EH (cell line): ENCODE measurements at places on chromosomes 1 and 21.

DNA sequence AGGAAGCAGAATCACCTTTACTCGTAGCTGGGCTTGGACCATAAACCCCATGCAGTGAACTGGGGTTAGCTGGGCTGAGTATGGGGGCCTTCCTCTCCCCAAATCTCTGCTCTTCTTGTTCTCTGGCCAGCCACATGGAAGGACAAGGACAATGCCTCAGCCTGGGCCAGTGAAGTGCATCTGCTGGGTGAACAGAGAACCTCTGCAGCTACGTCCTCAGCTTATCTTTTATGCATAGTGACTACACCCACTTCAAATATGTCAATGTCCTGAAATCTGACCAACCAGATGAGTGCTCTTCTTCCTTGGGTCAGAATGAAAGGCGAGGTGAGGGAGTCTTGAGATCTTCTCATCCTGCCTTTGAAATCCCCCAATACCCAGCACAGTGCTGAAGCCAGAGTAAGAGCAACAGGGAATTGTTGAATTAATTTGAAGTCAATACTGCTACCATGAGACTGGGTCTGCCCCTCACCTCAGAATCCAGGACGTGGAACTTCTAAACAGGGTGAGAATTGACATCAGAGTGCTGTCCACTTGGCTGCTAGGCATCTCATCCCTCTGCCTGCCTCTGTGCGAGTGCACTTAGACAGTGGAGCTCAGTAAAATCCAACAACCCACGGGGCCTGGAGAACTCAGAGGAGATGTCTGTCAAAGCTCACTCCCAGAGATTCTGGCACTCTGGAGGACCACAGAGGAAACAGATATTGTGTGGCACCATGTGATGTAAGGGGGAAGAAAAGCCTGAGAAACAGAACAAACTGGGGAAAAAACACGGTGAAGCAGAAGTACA is 99.0 kb downstream of the IER5 start:
- DNase-seq, result no peak

DNA sequence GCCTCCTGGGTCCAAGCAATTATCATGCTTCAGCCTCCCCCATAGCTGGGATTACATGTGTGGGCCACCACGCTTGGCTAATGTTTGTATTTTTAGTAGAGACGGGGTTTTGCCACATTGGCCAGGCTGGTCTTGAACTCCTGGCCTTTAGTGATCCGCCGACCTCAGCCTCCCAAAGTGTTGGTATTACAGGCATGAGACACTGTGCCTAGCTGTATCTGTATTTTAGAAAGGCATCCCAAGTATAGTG is 69.3 kb downstream of the NKAIN1 start:
- no peak for DNase-seq

- DNase-seq, result no peak
Observed at GRCh38 chr1:228544021-228544850, 57.1 kb downstream of the RNF187 start.

DNA sequence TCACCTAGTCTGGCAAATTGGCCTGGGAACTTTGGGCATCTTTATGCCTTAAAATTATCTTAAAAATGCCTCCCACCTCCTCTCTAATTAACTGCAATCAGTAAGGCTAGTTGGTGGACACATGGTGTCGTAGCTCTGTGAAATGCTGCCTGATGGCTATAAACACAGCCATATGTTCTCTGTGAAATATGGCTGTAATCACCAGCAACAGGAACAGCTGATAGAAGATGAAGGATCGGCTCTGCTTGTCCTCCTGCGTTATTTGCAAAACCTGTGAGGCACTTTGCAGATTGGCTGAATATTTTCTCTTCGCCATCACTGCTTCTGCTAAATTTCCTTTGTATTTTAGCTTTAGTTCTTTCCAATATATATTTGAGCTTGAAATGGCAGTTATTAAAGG is 419.6 kb downstream of the RWDD3 start:
- DNase-seq, result no peak

DNA sequence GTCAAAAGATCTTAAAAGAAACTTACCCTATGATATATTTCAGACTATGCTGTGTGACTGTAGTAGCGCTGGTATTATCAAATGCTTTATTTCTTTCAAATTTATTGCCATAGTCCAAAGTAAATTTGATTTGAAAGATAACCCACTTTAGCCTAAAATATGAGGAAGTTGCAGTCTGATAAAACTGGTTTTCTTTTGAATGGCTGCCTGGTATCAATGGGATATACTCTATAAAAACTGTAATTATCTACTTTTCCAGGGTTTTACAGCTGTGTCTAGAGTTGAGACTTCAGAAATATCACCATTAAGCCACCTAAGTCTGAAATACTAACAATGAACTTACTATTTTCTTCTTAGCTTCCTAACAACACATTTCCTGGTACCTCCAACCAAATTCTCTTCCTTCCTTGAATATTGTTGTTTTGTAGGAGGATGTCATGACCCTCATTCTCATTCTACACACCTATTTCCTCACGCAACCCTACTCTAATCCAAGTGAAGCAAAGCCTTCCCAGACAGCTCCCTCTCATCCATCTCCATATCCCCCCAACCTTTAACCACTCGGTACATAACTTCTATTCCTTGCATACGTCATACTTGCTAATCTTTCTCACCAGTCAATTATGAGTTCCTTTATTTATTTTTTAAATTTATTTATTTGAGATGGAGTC is 17.0 kb downstream of the KDM5B start:
- DNase-seq, result no peak

GRCh38 chr1:67839826-67840225 is 6.6 kb upstream of the GNG12 start:
- DNase-seq, result no peak

- DNase-seq, result no peak
Observed at GRCh38 chr1:213138391-213138790, 87.3 kb downstream of the RPS6KC1 start.

DNA sequence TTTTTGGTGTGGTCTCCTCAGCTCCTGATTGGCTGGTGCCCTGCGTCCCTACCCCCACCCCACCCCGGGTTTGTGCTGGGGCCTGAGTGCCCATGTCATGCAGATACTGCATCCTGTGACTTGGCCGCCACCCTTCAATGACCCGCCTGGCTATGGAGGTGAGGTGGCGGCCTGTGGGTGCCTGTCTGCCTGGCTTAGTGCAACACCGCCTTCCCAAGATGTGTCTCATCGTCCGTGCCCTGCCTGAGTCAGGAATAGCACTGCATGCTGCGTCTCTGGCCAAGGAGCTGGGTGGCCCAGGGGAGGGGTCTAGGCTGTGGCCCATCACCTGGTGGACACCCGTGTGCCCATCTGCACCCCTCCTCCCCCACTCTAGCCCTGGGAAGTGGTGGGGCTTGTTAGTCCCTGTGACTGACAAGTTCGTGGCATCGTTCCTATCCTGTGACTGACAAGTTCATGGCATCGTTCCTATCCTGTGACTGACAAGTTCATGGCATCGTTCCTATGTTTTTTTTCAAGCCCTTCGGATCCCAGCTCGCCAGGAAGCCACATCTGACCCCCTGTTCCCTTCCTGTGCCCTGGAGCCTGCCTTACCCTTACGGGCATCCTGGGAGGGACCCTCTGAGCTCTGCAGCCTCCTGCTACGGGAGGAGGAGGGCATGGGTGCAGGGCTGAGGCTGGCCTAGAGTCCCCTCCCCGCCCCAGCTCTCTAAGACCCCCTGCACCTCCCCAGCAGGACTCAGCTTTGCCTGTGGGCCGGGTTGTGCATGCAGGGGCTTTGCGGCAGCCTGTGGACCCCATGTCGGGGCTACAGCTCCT is 7.5 kb downstream of the SLX9 start:
- no peak for DNase-seq

DNA sequence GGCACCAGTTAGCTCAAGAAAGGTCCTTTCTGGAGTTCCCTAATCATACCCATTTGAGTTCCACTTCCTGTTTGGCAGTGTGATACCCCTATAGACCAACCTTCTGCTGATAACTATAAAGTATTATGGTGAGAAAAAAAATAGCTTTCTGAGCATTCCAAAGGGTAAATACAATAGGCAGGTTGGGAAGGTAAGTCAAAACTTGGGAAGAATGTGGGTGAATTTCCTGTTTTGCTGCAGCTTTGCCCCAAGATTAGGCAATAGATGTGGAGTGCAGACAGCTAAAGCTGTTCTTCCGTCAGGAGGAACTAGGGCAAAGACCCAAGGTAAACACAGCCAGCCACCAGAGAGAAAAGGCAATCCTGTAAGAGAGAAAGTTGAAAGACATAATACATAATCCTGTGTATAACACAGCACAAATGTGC is 49.9 kb upstream of the GUCA2A start:
- DNase-seq, result peak; percentile 72

DNA sequence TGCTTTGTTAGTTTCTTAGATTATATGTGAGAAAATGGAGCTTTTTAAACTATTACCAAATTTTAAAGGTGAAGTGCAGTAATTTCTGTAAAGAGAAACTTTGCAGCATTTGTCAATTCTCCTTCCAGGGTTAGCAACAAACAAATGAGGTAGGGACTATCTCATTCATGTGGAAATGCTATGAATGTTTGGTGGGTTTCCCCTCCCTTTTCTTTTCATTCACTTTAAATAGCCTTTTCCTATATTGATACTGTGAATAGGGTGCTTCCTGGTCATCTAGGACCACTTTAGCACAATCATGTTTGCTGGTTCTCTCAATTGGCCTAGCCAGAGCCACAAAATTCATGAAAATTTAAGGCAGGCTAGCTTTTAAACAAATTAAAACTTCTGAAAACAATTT is 20.6 kb downstream of the ZBTB37 start:
- DNase-seq, result no peak

DNA sequence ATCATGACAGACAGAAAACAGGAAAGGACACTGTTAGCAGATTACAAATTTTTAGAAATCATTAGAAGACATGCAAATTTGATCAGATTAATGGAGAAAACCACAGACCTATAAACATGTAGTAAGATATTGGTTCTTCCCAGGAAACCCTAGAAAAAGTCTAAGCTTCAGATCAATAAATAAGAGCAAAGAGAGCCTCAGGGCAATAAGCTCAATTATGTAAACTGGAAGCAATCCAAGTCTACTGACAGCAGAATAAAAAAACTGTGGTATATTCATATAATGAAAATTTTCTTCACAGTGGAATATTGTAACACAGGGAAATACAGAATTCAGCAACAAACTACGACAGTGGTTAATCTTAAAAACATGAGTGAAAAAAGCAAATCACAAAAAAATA is 36.3 kb downstream of the NRDC start:
- DNase-seq, result peak; percentile 15

- peak; percentile 30 for DNase-seq
Observed at GRCh38 chr1:16383888-16384287, 16.8 kb downstream of the SZRD1 start.

GRCh38 chr21:34227386-34227852 is 136.4 kb upstream of the KCNE2 start:
- peak; percentile 24 for DNase-seq

DNA sequence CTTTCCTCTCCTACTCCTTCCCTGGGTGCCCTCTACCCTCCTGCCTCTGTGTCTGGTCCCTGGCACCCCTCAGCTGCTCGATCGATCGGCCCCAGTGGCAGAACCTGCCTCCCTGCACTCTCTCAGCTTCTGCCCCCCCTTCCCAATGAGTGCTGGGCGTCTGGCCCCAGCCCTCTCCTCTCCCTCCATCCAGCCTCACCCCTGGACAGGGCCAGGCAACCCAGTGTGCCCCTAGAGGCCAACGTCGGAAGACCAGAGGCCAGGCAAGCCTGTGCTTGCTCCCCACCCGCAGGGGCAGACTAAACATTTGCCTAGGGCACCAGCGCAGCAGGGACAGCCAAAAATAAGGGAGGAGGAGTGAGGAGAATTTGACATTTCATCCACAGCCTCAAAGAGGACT is 43.5 kb downstream of the LGR6 start:
- peak; percentile 34 for DNase-seq

DNA sequence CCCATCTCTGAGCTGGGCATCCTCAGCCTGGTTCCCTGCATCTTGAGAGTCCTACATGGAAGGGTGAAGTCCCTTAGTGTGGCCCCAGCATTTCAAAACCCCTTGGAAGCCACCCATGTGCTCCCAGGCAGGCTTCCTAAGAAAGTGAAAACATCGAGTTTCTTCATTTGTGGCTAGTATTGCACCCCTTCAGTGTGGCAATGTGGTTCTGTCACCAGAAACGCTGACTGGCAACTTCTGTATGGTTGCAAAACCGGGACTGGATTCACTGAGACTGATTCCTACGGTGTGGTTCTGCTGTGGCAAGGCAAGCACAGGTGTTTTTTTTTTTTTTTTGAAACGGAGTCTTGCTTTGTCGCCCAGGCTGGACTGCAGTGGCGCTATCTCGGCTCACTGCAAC is 9.0 kb upstream of the IFNGR2 start:
- DNase-seq, result no peak

- no peak for DNase-seq
Observed at GRCh38 chr1:20343149-20343937, 52.7 kb downstream of the VWA5B1 start.

DNA sequence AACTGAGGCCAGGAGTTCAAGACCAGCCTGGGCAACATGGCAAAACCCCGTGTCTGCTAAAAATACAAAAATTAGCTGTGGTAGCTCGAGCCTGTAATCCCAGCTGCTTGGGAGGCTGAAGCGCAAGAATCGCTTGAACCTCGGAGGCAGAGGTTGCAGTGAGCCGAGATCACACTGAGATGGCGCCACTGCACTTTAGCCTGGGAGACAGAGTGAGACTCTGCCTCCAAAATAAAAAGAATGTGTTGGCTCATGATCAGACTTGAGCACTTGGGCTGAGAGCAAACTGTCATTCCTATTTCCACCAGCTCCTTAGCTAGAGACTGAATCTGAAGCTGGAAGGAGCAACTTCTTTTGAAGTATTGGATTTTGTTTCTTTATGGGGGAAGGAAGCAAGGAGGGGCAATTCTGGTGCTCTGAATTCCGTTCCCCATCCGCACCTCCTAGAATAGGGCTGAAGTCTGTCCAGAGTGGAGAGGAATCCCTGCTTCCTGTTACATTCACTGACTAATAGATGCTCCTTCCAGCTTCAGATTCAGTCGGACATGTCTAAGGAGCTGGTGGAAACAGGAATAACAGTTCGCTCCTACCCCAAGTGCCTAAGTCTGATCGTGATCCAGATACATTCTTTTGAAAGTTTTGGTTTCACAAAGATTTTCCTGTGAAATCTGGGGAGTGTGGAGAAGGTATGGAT is 3.8 kb downstream of the ZNF672 start:
- DNase-seq, result peak; percentile 77

- DNase-seq, result no peak
Observed at GRCh38 chr1:4306559-4307467, 347.6 kb upstream of the AJAP1 start.

GRCh38 chr1:192303029-192303428 is 13.8 kb upstream of the RGS21 start:
- no peak for DNase-seq

GRCh38 chr1:201551877-201552731 is 13.2 kb downstream of the NAV1 start:
- peak; percentile 96 for DNase-seq

GRCh38 chr1:185741551-185741950 is 7.4 kb downstream of the HMCN1 start:
- DNase-seq, result peak; percentile 50

- DNase-seq, result peak; percentile 99
Observed at GRCh38 chr1:58848818-58849411, 65.1 kb upstream of the JUN start.

GRCh38 chr1:220711056-220711809 is 21.1 kb downstream of the C1orf115 start:
- DNase-seq, result no peak
